Liver (tissue), 10 donors: ENCODE measurements at places on chromosomes 4 and X.

- H3K4me1 ChIP-seq, result no peaks in the 10 kb centered on the region
- no peak overlapping the region for H3K4me3 ChIP-seq
- peak; percentile 4 for DNase-seq
- no peaks in the 10 kb centered on the region for H3K27me3 ChIP-seq
- no peak overlapping the region for H3K27ac ChIP-seq
Observed at GRCh38 chr4:25984266-25984665, 70.2 kb downstream of the SMIM20 start.

- no peak overlapping the region for H3K4me3 ChIP-seq
- no peak for DNase-seq
- H3K36me3 ChIP-seq, result no peaks in the 10 kb centered on the region
- H3K4me1 ChIP-seq, result no peaks in the 10 kb centered on the region
- H3K27me3 ChIP-seq, result no peaks in the 10 kb centered on the region
- H3K27ac ChIP-seq, result no peak overlapping the region
Observed at GRCh38 chr4:118340109-118340508, 12.7 kb downstream of the PRSS12 start.

GRCh38 chr4:27084685-27085361, 224.2 kb downstream of the STIM2 start:
- H3K27me3 ChIP-seq, result peaks cover 9% of the 10 kb centered on the region
- peak; percentile 45 for DNase-seq
- H3K36me3 ChIP-seq, result no peaks in the 10 kb centered on the region
- H3K4me3 ChIP-seq, result no peak overlapping the region

GRCh38 chr4:77360451-77360850, 203.4 kb downstream of the CCNG2 start:
- H3K4me3 ChIP-seq, result no peak overlapping the region
- H3K4me1 ChIP-seq, result no peaks in the 10 kb centered on the region
- H3K36me3 ChIP-seq, result no peaks in the 10 kb centered on the region
- no peak for DNase-seq

DNA sequence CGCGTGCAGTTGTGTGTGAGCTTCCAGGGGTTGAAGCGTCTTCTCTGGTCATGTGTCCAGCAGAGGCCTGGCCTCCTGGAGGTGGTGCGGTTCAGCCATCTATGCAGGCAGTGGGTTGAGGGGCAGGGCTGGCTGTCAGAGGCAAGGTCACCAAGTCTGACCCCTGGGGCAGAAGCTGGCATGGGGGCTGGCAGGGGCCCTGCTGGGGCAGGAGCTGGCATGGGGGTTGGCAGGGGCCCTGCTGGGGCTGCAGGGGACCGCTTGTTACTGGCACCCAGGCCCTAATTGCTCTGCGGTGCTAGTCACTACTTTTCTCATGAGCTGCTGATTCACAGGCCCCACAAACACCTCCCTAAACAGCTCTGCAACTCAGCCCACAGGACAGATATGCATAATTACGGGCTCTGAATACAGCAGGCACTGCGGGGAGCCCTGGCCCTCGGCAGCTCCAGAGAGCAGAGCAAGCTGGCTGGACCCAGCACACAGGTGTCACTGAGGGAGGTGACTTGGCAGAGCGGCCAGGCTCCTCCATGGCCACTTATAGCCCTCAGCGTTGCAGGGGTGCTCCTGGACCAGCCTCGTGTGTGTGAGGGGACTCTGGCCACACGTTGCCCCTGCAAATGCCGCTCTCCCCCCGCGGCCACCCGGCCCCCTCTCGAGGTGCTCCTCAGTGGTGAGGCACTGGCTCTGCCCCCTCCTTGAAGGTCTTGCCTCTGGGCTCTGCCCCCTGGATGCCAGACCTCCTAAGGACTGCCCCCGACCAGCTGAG, 32.7 kb downstream of the CPLX1 start:
- no peaks in the 10 kb centered on the region for H3K27me3 ChIP-seq
- H3K4me3 ChIP-seq, result no peak overlapping the region
- H3K36me3 ChIP-seq, result no peaks in the 10 kb centered on the region

DNA sequence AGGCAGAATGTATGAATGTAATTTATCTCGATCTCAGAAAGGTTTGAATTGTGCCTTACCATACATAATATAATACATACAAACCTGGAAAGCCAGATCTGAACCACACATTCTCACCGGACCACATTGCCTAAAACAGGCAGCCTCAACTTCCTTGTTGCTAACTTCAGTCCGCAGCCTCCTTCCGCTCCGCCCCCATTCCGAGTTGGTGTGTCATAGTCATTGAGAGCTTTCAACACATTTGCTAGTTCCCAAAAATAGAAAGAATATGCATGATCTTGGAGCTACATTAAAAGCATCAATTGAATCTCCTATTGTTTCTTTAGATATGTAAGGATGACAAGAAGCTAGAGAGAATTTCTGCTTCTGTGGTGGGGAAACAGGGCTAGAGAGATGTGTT, 127.2 kb downstream of the ARHGEF9 start:
- no peaks in the 10 kb centered on the region for H3K4me1 ChIP-seq
- H3K27ac ChIP-seq, result no peak overlapping the region
- DNase-seq, result no peak
- no peak overlapping the region for H3K4me3 ChIP-seq
- no peaks in the 10 kb centered on the region for H3K27me3 ChIP-seq

- H3K27ac ChIP-seq, result no peak overlapping the region
- no peak for DNase-seq
- no peak overlapping the region for H3K4me3 ChIP-seq
- H3K4me1 ChIP-seq, result no peaks in the 10 kb centered on the region
- peaks cover 3% of the 10 kb centered on the region for H3K36me3 ChIP-seq
Observed at GRCh38 chrX:12819222-12819621, 28.0 kb downstream of the PRPS2 start.

DNA sequence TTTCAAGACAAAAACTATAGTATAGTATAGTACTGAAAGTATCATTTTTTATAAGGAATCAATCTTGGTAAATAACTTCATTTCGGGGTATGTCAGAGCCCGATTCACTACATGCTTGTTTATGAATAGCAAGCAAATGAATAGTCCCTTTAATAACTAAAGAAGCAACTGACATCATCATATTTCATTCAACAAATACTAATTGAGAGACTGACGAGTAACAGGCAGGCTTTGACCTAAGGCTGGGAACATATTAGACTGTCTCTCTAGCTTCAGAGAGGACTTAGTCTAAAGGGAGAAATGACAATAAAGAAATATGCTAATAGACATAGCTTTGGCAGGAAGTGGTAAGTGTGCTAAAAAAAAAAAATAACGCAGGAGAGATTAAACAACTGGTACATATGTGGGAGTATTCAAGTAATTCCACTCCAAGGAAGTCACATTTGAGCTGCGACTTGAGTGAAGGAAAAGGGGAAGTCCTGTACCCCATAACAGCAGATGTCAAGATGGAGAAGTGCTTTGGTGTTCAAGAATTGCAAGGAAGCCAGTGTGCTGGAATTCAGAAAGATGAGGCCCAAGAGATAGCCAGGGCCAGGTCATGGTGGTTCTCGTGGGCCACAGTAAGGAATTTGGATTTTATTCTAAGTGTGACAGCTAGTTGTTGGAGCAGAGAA, 284.9 kb downstream of the FBXO8 start:
- H3K27me3 ChIP-seq, result no peaks in the 10 kb centered on the region
- H3K4me3 ChIP-seq, result no peak overlapping the region
- H3K36me3 ChIP-seq, result no peaks in the 10 kb centered on the region
- H3K4me1 ChIP-seq, result no peaks in the 10 kb centered on the region
- no peak overlapping the region for H3K27ac ChIP-seq
- DNase-seq, result no peak

GRCh38 chrX:133654811-133655210, 239.5 kb upstream of the GPC4 start:
- H3K36me3 ChIP-seq, result no peaks in the 10 kb centered on the region
- no peak overlapping the region for H3K27ac ChIP-seq
- H3K4me3 ChIP-seq, result no peak overlapping the region

DNA sequence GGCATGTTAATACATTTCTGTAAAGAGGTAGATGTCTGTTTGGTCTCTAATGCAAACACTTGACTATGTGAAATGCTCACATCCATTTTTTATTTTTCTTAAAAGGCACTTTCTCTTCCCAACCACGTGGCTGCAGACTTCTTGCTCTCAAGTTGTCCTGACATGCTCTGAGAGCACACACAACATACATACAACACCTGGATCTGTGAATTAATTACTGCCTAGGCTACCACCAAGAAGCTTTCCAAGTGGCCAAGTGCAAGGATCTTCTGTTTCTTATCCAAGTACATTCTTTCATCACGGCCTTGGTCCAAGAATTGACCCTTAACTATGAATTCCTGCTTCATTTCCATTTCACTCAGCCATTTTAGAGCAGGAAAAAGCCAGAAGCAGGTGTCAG, 110.8 kb downstream of the SPRY1 start:
- no peaks in the 10 kb centered on the region for H3K27me3 ChIP-seq
- DNase-seq, result no peak
- no peak overlapping the region for H3K4me3 ChIP-seq
- H3K4me1 ChIP-seq, result peaks cover 7% of the 10 kb centered on the region

DNA sequence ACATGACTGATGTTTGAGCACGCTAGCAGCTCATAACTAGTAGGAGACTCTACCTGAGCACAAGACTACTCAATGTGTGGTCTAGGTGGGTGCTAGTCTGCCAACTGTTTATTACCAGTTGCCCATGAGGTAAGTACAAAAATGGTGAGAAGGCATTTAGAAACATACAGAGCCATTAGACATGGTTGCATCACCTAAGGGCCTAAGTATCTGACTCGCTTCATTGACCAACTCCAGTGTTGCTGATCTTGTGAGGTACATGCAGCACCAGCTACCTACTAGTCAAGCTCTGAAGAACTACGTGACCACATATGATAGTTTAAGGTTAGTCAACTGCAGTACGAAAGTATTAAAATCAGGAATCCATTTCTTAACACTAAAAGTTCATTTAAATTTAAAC, 39.9 kb downstream of the APBB2 start:
- H3K4me3 ChIP-seq, result no peak overlapping the region
- DNase-seq, result no peak
- H3K27ac ChIP-seq, result no peak overlapping the region
- H3K4me1 ChIP-seq, result peaks cover 4% of the 10 kb centered on the region
- H3K27me3 ChIP-seq, result no peaks in the 10 kb centered on the region
- H3K36me3 ChIP-seq, result no peaks in the 10 kb centered on the region

DNA sequence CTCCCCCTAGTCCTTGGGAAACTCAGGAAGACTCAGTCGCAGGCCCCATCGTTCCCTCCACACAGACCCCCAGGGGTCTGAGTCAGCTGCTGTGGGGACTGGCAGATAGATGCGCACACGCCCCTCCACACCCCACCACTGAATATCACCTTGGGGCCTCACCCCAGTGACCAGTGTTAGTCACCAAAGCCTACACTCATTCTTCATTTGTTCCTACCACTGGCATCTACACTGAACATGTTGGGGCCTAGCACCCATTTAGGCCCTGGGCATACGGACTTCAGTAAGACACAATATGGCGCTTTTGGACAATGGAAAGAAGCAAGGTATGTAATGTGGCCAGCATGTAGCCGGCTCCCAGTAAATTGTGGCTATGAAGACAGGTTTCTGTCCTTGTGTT, 154.1 kb upstream of the PJA1 start:
- H3K27ac ChIP-seq, result no peak overlapping the region
- no peaks in the 10 kb centered on the region for H3K27me3 ChIP-seq
- H3K36me3 ChIP-seq, result no peaks in the 10 kb centered on the region
- no peak for DNase-seq
- H3K4me1 ChIP-seq, result no peaks in the 10 kb centered on the region

DNA sequence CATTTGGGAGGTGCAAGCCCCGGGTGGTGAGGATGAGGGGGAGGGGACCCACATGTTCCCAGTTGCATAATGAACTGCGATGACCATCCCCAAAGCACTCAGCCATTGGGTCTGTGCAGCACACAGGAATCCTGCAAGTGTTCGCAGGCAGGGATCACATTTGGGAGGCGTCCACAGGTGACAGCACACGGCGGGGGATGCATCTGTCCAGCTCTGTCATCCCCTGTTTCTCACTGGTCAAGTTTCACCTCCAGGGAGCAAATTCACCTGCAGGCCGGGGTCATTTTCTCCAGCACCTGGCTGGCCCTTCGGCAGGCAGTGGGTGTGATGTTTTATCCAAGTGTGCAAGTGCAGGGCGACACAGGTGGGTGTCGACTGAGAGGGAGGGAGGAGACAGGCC, 33.3 kb upstream of the SORCS2 start:
- no peak overlapping the region for H3K27ac ChIP-seq
- no peak overlapping the region for H3K4me3 ChIP-seq
- no peaks in the 10 kb centered on the region for H3K36me3 ChIP-seq
